ENCODE measurements at places on chromosomes 2 and 18.

- DNase-seq = no peak
Measured at GRCh38 chr2:98701230-98701629, 29.7 kb downstream of the MGAT4A start.

GRCh38 chr2:241300000-241300399 is 15.5 kb downstream of the HDLBP start:
- DNase-seq = no peak

GRCh38 chr18:3086871-3087270 is 73.9 kb upstream of the LPIN2 start:
- DNase-seq = no peak

GRCh38 chr2:31217465-31218200 is at the start of gene CAPN14:
CAPN14 (minus strand) TSS chr2:31217515; CDS start chr2:31205447, 12,068 bp downstream.
- no peak for DNase-seq

GRCh38 chr2:241560162-241560882 is 1.8 kb downstream of the BOK start:
- no peak for DNase-seq

DNA sequence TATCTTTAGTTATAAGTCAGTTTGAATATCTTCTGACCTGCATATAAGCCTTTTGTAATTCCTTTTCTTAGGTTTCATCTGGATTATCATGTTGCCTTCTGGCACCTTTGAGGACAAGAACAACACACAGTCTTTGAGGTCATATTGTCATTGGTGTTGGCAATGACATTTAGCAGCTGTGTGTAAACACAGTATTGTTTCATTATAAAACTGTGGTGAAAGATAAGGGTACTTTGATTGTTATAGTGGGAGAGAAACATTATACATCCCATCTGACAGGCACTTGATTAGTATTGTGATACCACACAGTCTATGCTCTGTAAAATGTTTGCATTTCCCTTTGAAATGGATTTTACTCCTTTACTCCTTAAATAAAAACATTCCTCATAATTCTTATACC is 313.5 kb downstream of the RPRM start:
- DNase-seq = peak; percentile 14

GRCh38 chr2:37833423-37833822 is 91.7 kb upstream of the RMDN2 start:
- DNase-seq = no peak

DNA sequence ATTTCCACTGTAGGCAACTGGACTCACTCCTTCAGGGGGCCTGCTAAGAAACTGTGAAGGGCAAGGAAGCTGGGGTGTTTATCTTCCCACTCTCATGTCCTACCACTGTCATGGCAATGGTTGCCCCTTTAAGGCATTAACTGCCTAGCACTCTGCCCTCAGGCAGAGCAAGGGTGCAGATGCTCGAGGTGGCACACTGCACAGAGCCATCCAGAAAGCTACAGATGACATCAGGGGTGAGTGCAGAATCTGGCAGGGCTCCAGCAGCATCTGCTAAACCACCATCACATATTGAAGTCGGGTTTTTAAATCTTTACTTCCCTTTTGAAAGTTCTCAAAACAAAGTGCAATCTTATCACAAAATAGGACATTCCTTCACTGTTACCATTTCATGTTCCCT is 75.4 kb downstream of the RAPGEF4 start:
- DNase-seq = no peak

- no peak for DNase-seq
Measured at GRCh38 chr2:129913695-129914495, 65.6 kb upstream of the RAB6C start.

- DNase-seq = no peak
Measured at GRCh38 chr2:28193630-28194403, 198.8 kb upstream of the FOSL2 start.
